ENCODE measurements at places on chromosomes 11 and 22.

DNA sequence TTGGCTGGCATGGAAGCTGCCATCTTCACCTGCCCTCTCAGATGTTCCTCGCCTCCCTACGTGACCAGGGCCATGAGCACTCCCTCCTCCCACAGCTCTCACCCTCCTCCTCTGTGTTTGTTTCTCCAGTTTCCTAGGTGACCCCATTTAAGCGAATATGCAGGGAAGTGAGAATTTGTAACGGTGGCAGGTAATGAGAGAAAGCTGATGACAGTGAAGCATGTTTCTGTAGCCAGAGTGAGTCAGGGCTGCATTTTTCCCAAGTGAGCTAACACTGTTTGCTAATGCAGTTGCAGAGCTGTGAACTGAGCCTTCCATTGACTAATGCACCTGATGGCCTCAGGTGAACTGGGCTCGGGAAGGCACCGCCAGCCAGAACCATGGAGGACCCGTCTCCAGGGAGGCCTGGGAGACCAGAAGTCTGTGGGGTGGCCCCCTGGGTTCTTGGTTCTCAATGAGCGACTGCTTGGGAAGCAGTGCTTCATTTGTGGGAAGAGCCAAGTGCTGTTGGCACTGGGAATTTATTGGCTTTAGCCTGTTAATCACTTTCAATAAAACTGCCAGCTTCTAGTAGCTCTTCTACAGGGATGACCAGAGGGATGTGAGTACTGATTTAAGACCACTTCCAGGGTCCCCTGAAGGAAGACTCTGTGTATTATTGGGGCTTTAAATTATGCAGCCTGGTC lies 64.5 kb downstream of the BARX2 start:
- H3K36me3 ChIP-seq, result no peaks in the 10 kb centered on the region
- H3K27me3 ChIP-seq, result no peaks in the 10 kb centered on the region
- peaks cover 9% of the 10 kb centered on the region for H3K4me1 ChIP-seq
- peak; percentile 78 for DNase-seq

- H3K27ac ChIP-seq, result peak overlapping the region; percentile 33
- no peaks in the 10 kb centered on the region for H3K27me3 ChIP-seq
- no peak overlapping the region for H3K4me3 ChIP-seq
- H3K36me3 ChIP-seq, result no peaks in the 10 kb centered on the region
- DNase-seq, result peak; percentile 55
Measured at GRCh38 chr11:92979176-92979575, 9.7 kb downstream of the MTNR1B start.

DNA sequence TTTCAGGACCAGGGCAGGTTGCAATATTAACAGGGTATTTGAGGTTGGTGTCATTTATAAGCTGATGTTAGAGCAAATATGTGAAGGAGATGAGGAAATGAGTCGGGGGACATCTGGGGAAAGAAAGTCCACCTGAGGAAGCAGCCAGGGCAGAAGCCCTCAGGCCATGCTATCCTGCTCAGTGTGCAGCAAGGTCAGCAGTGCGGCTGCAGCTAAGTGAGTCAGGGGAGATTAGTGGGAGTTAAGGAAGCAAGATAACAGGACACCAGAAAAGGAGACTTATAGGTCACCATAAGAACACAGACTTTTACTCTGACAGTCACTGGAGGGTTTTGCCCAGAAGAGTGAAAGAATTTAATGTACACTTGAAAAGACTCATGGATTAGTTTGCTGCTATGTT lies 468.9 kb downstream of the NTM start:
- H3K27ac ChIP-seq, result no peak overlapping the region
- DNase-seq, result no peak
- H3K4me1 ChIP-seq, result no peaks in the 10 kb centered on the region
- no peaks in the 10 kb centered on the region for H3K27me3 ChIP-seq

DNA sequence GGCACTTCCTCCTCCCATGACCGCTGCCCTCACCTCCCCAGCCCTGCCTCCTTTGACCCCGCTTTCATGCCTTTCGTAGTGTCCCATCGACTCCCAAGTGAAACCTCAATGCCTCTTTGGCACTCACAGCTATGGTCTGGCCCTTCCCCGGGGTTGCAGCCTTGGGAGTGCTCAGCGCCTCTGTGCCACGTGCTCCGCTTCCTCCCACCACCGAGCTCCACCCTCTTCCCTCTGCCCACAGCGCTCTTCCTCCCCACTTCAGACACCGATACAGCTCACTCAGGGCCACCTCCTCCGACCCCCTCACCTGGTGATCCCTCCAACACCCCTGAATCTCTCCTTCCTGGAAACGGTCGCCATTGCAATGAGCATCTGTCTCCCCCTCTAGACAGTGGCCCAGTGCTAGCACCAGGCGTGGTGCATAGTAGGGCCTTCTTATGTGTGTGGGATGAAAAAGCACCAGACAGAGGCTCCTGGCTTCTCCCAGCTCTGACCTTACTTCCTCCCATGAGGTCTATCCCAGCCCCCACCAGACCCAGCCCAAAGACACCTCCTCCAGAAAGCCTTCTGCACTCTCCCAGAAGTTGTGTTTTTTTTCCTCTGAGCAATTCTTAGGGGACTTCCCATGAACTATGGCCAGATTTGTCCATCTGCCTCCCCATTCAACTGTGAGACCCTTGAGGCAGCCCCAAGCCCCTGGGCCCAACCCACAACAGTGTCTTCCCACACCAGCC lies 16.4 kb upstream of the SCGB1A1 start:
- H3K4me1 ChIP-seq, result no peaks in the 10 kb centered on the region
- no peaks in the 10 kb centered on the region for H3K27me3 ChIP-seq
- no peak for DNase-seq

DNA sequence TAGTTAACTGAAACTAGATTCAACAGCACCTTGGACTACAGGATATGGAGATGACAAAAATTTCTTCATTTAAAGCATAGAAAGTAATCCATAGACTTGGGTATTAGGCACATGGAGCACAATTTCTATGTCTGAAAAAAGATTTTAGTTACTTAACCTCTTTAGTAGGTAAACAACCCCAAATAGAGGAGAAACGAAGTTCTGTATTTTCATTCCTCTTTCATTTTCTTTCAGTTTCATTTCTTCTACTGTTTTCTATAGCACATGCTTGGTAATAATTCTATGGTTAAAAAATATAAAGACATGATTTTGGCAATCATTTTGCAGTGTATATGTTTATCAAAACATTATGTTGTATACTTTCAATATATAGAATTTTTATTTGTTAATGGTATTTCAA lies 99.5 kb downstream of the CASP12 start:
- H3K4me3 ChIP-seq, result no peak overlapping the region
- H3K4me1 ChIP-seq, result no peaks in the 10 kb centered on the region
- DNase-seq, result no peak
- no peak overlapping the region for H3K27ac ChIP-seq

DNA sequence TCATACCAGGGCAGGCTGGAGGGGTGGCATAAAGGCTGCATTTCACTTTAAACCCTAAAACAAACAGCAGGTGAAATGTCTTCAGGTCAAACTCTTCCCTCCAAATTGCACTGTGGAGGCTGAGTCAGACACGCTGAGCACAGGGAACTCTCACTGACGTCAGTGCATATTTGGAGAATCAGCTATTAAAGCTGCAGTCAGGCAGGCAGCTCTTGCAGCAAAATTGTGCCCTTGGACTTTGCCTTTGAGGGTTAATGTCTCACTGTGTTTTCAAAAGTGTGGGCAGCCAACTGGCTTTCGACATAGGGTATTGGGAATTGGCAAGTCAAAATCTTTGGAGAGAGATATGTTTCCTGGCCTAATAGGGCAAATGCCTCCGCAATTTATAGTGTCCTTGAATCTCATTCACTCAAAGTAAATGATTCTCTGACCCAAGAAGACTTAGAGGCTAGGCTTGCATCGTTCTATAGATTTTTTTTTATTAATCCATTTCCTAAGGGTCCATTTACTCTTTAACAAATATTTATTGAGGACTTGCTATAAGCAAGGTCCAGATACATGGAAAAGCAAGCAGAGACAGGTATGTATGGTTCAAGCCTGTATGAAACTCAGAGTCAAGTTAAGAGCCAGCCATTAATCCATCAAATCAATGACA lies 27.7 kb upstream of the SMCO4 start:
- H3K27me3 ChIP-seq, result no peaks in the 10 kb centered on the region
- H3K4me1 ChIP-seq, result peaks cover 13% of the 10 kb centered on the region
- H3K4me3 ChIP-seq, result no peak overlapping the region
- H3K36me3 ChIP-seq, result no peaks in the 10 kb centered on the region
- DNase-seq, result peak; percentile 96

DNA sequence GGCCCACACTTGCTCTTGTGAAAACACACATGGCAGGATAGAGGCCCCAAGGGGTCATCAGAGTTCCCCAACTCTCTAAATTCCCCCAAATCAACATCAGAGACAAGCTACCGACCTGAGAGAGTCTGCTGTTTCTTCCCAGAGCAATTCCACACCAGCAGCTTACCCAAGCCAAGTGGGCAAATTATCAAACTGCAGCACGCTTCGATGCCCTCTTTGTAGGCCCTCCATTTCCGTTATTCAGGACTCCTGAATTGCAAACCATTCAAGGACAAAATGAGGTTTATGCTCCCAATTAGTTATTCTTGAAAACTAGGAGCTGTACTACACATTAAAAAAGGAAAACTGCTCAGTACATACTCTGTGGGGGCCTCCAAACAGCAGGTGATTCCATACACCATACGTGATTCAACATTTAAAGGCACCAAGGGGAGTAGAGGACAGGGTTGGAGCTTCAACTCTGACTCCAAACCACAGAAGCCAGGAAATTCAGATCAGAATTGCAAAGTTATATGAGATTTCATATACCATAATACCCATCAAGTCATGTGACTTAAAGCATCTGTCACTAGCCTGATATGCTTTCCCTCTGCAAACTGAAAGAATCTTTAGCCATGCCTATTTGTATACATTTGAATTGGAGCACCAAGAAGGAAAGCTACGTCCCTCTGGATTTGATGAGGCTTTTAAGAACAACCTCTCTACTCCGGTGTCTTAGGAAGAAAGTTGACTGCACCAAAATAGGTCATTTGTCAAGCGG lies 234.8 kb downstream of the CADM1 start:
- H3K36me3 ChIP-seq, result no peaks in the 10 kb centered on the region
- peaks cover 5% of the 10 kb centered on the region for H3K27me3 ChIP-seq
- H3K4me3 ChIP-seq, result no peak overlapping the region
- H3K27ac ChIP-seq, result no peak overlapping the region
- no peaks in the 10 kb centered on the region for H3K4me1 ChIP-seq

DNA sequence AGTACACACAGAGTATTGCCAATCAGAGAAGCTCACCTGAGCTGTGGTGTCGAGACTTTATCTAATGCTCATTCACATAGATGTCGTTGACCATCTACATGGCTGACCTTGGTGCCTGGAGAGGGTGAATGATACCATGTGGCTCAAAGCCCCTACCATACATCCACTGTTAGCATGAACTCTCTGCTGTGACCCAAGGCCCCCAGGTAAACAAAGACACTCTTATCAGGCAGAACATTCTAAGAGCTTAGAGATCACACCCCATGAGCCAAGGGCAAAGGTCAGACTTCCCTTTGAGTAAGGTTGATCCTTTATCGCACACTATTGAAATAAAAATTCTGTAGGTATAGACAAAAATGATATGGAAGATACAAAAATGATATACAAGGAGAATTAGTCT lies 15.0 kb upstream of the PIWIL3 start:
- no peak overlapping the region for H3K4me3 ChIP-seq
- H3K27ac ChIP-seq, result no peak overlapping the region
- no peaks in the 10 kb centered on the region for H3K4me1 ChIP-seq
- peaks cover 5% of the 10 kb centered on the region for H3K36me3 ChIP-seq
- peaks cover 50% of the 10 kb centered on the region for H3K27me3 ChIP-seq

GRCh38 chr11:74468058-74468457 lies 709 bp upstream of the KCNE3 start:
- H3K36me3 ChIP-seq, result no peaks in the 10 kb centered on the region
- DNase-seq, result no peak
- H3K4me1 ChIP-seq, result no peaks in the 10 kb centered on the region
- H3K27me3 ChIP-seq, result no peaks in the 10 kb centered on the region
- no peak overlapping the region for H3K4me3 ChIP-seq
- no peak overlapping the region for H3K27ac ChIP-seq

DNA sequence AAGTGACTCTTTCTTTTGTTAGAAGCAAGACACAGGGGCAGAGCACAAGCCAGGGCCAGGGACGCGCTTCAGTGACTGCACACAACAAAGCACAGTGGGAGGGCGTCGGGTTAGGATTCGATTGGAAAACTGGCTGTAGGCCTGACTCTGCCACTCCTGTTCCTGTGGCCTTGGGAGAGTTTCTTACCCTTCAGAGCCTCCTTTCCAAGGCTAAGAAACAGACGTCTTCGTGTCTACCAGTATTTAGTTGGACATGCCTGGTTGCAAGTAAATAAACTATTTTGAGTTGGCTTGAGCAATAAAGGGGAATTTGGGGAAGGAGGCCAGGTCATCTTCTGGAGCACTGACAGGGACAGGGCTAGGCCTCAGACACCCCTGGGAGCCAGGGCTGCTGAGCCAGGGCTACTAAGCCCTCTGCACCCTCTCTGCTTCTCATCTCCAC lies 549.1 kb downstream of the INSC start:
- no peak overlapping the region for H3K27ac ChIP-seq
- H3K27me3 ChIP-seq, result peaks cover 12% of the 10 kb centered on the region
- no peaks in the 10 kb centered on the region for H3K36me3 ChIP-seq
- H3K4me1 ChIP-seq, result peaks cover 25% of the 10 kb centered on the region
- H3K4me3 ChIP-seq, result no peak overlapping the region
